Left colon (tissue), 2 donors: ENCODE measurements at places on chromosomes 2 and 18. TPM values are rescaled to one million over a fixed set of nuclear protein-coding genes. Genes with fewer than 3 reads are reported as not detected.

GRCh38 chr2:43136011-43136799 is 90.2 kb downstream of the ZFP36L2 start:
- DNase-seq: no peak

- DNase-seq: no peak
Measured at GRCh38 chr18:55470826-55471225, 117.2 kb downstream of the TCF4 start.

The TTN gene
- total RNA-seq: 1.7 TPM

DNA sequence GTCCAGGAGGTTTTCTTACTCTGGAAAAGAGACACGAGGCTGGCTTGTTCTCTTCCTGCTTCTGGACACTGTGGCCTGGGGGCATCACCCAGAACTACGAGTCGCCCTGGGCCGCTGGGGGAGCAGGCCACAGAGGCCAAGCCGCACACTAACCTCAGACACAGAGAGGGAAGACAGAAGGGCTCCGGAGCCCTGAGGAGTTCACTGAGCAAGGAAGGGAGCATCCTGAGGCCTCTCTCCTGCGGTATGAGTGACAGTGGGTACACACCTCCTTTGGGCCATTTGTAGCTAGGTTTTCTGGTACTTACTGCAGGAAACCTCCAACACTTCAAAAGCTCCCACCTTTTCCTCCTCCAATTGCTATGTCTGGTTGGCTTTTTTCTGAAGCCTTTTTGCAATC is 494.1 kb downstream of the DLGAP1 start:
- no peak for DNase-seq
